Activated CD8-positive, alpha-beta memory T cell treated with anti-CD3 and anti-CD28 coated beads for 48 hours (primary cell): ENCODE measurements at places on chromosomes 6 and 20.

DNA sequence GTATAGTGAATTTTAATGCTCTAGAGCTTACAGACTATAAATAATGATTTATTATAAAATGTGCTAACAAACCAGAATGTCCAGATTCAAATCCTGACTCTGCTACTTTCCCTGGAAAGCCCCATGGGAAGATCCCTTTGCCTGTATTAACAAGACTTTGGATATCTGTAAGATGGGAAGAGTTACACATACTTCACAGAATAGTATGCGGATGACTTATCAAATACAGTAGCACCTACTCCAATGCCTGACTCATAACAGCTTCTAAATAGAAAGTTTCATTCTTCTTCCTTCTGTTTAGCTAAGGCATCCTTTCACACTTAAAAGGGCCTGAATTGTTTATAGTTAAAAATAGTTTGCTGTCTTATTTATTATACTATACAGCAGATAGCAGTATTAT lies 166.3 kb downstream of the KCNQ5 start:
- no peak for DNase-seq

DNA sequence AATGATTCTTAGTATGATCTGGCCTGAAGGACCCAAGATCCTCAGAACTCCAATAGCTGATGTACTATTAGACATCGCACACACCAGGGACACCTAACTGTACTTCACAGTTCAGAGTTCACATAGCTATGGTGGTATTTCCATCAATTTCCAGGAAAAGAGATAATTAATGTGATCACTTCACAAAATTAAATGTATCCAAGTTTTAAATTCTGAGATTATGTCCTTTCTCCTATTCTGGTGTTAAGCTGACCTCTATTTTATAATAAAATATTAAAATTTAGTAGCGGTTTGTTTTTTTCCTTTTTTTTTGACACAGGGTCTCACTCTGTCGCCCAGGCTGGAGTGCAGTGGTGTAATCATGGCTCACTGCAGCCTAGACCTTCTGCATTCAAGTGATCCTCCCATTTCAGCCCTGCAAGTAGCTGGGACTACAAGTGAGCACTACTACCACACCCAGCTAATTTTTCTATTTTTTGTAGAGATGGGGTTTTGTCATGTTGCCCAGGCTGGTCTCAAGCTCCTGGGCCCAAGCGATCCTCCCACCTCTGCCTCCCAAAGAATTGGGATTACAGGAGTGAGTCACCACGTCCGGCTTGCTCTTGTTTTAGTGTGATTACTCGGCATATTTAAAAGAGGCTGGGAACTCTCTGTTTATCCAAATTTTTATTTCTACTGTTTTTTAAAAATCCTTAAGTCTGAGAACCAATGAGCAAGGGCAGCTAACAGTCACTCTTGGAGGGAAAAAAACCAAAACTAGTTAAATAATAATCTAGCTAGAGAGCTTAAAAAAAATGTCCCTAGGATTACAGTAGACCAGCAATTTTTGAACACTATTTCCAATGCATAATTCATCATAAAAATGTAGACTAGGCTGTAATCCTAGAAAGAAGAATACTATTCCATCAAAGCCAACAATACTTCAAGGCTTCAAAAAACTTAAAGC lies 16.0 kb downstream of the KIF13A start:
- no peak for DNase-seq

DNA sequence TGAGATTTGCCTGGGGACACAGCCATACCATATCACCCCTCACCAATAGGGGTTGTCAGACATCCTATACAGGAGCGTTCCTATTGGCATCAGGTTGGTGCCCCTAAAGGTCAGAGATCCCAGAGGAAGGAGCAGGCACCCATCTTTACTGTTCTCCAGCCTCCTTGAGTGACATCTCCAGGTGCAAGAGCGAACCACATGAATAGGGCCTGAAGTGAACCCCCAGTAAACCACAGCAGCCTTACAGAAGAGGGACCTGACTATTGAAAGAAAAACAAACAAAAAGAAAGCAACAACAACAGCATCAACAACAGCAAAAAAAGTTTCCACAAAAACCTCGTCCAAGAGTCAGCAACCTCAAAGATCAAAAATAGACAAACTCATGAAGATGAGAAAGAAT lies 32.7 kb upstream of the SENP6 start:
- DNase-seq: no peak

- DNase-seq: no peak
Observed at GRCh38 chr6:25332655-25333071, 53.5 kb downstream of the CARMIL1 start.

DNA sequence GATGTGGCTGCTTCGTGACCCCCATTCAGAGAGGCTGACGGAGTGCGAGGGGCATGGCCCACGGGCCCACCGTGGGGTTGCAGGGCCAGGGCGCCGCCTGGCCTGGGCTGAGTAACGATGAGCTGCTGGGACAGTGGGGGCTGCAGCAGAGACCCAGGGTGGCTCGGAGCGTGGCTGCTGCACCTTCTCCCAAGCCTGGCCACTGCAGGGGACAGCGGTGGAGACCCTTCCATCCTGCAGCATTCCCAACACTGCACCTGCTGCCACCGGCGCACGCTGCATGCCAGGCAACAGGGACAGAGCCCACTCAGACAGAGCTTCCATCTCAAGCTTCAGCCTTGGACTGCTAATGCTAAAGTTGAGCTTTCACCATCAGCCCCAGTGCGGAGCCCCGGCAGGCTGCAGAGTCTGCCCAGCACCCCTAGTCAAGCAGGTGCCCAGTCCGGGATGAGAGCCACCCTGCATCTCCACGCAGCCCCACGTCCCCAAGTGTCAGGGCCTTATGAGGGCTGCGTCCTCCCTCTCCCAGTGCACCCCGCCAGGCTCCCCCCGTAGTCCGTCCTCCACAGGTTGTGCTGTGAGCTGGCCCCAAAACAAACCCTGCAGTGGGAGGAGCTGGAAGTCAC lies 89.4 kb upstream of the AFDN start:
- no peak for DNase-seq

GRCh38 chr6:106702451-106703110 lies 73.2 kb downstream of the QRSL1 start:
- DNase-seq: no peak

DNA sequence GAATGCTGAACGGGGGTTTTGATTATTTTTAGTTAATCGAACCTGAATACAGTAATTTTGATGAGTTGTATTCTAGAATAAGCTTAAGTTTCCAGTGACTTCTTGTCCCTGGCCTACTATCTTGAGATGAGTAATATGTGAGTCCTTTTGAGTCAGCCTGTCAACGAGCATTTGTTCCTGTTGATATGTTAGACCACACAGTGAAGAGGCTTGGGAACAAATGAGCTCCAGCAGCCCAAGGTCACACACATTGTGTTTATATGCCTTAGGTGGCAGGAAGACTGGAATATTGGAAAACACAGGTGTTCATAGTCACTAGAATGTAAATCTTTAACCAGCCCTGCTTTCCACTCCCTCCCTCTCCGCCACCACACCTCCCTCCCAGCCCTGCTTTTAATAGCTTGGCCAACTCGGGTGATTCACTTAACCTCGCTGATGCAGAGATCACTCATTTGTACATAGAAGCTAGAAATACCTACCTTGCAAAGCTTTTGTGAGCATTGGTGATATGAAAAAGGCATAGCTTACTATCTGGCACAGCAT lies 9.1 kb downstream of the SMPDL3A start:
- DNase-seq: no peak

GRCh38 chr6:16855460-16855859 lies 94.2 kb upstream of the ATXN1 start:
- no peak for DNase-seq

- DNase-seq: no peak
Observed at GRCh38 chr6:7901780-7902179, 8.8 kb downstream of the TXNDC5 start.

- DNase-seq: no peak
Observed at GRCh38 chr6:169811072-169811471, 59.6 kb downstream of the ERMARD start.

- no peak for DNase-seq
Observed at GRCh38 chr20:14055127-14055742, 59.9 kb downstream of the MACROD2 start.

- no peak for DNase-seq
Observed at GRCh38 chr20:45253261-45253660, 1.1 kb downstream of the SLPI start.

DNA sequence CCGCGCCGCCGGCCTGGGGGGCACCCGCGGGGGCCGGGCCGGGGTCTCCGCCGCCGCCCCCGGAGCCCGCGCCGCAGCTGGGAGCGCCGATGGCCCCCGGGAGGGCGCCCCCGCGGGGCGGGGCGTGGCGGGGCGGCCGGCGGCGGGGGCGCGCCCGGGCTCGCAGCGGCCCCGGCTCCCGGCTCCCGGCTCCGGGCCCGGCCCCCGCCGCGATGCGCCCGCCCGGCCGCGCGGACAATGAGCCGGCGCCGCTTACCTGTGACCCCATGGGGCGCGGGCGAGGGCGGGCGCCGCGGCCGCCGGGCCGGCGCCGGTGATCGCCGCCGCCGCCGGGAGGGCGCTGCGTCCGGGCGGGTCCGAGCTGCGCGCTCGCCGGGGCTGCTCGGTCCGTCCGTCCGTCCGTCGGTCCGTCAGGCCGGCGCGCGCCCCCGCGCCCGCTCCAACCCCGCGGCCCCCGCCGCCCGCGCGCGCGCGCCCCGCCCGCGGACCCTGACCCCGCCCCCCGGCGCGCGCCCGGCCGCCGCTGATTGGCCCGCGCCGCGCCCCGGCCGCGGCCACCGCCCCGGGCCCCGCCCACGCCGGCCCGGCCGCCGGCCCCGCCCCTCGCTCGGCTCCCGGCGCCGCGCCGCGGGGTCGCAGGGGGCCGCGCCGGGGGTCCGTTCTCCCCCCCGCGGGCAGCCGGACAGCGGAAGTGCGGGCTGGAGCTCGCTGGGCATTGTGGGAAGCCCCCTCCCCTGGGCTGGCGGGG lies at the start of gene ZBTB46:
TSS of gene ZBTB46 (minus strand) at position 424 of the 748 bp plus-strand sequence. CDS start 40,507 bp downstream, outside the sequence.
- DNase-seq: no peak

- no peak for DNase-seq
Observed at GRCh38 chr6:111764238-111765175, 108.7 kb downstream of the FYN start.

DNA sequence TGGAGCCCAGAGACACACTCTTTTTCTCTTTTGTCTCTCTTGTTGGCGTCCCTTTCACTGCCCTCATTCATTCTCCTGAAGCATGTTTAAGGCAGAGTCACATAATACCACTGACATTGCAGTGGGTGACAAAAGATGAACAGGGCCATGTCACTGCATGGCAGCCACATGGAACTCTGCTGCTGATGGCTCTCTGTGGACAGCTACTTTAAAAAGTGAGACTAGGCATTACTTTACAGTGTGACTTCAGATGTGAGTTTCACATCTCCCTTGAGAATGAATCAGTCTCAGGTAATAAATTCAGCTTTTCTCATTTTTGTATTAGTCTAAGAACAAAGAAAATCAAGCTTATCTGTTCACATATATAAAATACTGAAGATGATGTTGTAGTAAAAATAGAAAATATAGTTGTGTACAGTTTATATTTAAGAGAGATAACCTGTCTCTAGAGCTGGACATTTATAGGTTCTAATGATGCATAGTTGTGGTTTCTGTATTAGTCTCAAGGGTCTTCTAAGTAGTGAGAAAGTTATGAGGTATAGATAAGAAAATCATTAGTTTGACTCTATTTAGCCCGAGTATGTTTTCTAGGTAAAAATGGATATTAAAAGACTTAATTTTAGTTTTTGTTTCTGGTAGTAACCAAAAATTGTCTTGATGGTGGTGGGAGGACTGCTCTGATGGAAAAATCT lies 6.1 kb downstream of the MRS2 start:
- DNase-seq: no peak

- no peak for DNase-seq
Observed at GRCh38 chr6:122817358-122817757, 28.3 kb downstream of the SMPDL3A start.

DNA sequence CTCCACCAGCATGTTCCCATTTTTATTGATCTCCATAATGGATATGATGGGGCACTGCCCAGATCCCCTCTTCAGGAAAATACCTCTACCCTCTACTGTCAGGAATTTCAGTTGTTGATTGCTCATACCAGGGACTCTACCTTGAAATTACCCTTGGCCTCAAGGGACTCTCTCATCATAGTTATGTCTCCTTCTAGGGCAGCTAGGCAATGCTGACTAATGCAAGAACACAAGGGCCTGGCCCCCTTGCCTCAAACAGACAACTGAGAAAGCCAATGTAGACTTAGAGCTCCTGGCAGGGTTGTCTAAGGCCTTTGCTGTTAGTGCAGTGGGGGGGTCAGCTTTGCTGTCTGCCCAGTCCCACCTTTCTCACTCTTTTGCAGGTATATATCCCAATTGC lies 493.1 kb downstream of the BTBD3 start:
- no peak for DNase-seq

DNA sequence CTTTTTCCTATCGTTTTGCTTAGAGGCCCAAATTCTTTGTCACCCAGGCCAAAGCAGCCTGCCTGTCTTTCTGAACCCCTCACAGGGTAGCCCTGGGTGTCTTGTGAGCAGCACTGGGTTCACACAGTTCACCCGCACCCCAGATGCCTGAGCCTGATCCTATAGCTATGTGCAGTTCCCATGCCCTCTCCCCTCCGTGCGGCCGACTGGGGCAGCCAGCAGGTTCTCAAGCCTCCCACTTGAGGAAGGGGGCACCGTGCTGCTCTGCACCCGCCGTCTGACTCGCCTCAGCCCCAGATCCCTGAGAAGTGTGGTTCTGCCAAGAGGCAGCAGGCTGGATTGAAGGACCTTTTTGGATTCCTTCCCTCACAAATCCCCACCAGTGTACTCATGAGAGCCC lies 89.0 kb downstream of the PSMB1 start:
- DNase-seq: no peak

DNA sequence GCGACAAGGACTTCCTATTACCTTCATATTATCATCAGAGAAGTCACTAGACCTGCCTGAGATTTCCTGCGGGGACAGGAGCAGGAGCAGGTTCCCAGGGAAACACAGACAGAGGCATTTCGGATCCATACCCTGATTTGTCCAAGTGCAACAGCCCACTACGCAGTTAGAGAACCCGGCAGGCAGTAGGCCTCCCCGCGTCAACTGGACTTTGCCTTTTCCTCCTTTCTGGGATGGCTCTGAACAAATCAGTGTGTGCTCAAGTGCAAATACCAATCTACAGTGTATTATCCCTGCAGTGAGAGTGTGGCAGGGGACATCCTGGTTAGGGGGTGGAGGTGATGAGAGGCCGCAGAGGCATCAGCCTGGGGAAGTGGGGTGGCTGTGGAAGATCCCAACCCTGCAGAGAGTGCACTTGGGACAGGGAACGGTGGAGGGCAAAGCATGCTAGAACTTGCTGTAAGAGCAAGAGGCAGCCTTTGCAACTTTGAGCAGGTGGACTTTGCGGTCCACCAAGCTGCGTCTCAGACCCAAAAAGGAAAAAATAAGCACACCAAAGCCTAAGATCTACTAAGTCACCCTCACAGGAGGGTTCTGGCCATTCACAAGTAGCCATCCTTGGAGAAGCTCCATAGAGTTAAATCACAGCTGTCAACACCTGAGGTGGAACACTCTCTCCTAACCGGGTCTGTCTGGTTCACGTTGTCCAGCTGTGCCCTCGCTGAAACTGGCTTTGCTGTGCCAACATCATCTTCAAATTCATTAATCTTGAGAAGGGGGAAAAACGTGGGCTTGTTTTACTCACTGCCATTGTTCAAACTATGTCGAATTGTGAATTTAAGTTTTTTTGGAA lies 159.1 kb downstream of the ZDHHC14 start:
- no peak for DNase-seq
